Kidney tubule cell (primary cell): ENCODE measurements at places on chromosomes 7 and 10.

DNA sequence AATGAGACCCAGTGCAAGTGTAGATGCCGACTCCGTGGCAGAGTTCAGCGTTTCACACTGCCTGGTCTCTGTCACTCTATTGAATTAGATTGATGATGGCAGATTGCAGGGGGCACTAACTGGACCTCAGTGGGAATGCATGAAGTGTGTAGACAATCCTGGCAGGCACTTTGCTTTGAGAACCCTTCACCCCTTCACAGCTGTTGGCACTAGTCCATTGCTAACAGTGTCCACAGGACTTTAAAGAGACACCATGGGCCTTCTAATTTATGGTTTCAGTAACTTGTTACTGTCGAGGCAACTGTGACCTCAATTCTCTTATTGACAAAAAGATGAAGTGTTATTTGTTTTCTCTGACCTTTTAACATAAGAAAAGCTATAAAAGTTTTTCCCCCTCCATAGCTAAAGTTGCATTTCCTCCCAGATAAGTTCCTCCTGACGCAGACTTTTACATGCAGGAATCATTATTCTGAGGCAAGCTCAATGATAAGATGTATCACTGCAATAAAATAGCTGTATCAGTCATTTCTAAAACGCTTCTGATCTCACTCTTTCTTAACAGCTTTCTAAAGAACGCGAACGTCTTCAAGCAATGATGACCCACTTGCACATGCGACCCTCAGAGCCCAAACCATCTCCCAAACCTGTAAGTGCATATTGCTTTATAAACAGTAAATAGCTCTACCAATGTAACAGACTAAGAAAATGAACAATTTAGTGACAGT lies 238.9 kb downstream of the FOXP2 start:
- no peak for DNase-seq

GRCh38 chr7:141118767-141119166 lies 44.9 kb downstream of the TMEM178B start:
- DNase-seq = no peak

DNA sequence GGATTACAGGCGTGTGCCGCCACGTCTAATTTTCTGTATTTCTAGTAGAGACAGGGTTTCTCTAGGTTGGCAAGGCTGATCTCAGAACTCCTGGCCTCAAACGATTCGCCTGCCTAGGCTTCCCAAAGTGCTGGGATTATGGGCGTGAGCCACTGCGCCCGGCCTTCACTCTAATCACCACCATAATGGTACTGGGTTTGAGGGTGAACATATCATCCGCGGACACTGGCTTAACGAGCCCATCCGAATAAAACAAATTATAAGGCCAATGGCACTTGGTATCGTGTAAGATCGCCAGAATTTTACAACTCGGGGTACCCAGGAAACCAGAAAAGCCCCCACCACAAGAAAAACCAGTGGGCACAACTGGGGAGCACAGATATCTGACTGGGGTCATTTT lies 580 bp downstream of the FAM200A start:
- DNase-seq = no peak

GRCh38 chr10:11553773-11554381 lies 57.6 kb downstream of the USP6NL start:
- DNase-seq = no peak

GRCh38 chr7:129053938-129054437 lies 923 bp downstream of the TNPO3 start:
- DNase-seq = no peak

DNA sequence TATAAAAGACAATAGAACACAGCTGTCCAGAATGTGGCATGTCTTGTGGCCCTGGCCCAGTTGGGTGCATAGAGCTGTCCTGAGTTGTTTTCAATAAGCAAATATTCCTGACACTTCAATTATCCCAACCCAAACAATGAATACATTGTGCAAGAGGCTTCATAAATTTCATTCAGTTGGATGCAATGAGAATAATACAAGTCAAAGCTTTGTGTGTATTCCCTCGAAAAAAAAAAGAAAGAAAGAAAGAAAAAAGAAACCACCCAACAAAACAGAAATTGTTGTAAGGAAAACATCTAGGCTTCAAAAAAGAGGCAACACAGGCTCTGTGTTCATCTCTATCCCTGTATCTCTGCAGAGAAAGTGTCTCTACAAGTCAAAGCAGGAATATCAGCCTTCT lies 138.7 kb upstream of the ADO start:
- DNase-seq = no peak

DNA sequence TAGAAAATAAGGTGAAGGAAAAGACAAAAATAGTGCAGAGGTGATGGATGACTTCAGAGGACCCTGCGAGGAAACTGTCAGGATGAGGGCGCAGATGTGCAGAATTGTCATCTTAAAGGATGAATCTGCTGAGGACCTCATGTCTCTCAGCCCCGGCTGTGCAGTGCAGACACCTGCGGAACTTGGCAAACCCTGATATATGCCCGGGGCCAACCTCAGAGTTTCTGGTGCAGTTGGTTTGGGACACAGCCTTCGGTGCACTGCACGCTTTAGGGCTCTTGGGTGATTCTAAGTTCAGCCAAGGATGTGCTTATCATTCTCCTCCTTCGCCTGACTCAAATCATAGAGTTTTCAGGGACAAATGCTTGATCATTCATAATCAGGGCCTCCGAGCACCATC lies 310.1 kb downstream of the TCERG1L start:
- DNase-seq = no peak

- DNase-seq = no peak
Measured at GRCh38 chr10:29204070-29204800, 84.6 kb upstream of the LYZL1 start.

- no peak for DNase-seq
Measured at GRCh38 chr10:30398193-30398592, 35.8 kb upstream of the MAP3K8 start.

DNA sequence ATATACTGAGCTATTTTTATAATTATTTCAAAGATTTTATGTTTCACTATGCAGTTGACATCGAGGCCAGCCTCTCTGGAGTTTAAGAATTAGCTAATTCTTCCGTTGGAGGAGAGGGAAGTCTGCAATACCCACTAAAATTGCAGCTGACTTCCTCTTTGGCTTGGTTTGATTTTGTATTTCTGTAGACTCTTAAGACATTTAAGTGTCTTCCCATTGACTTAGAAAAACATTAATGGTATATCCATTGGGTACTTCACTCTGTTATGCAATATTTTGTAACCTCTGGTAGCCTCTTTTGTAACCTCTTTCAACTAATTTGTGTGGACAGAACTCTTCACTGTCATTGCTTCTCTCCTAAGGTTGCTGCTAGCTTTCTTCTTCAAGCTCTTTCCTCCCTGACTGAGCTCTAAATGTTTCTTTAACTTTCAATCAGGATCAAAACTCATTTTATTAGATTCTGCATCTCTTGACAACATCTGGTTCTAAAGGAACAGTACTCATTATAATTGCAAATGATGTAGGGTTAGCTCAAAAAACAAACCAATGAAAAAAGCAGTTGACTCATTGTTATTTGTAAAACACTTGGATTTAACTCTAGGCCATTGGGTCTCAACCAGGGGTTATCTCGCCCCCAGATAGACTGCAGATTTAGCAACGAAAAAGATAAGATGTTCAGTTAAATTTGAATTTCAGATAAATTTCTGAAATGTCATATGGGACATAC lies 1.7 kb upstream of the ANKRD22 start:
- no peak for DNase-seq

DNA sequence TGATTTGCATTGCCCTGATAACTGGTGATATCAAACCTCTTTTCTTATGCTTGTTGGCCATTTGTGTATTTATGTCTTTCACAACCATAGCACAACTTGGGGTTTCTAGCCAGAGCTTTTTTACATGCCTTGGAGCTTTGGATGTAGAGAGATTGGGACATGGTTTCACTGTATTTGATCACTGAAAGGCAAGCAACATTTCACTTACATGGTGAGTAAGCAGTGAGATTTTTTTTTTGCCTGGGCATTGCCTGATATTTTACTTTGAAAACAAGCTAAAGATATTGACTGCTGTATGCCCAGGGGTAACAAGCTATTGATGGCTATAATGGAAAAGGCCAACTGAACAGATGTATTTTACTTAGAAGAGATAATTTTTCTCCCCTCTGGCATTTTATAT lies 259.0 kb downstream of the PHTF2 start:
- no peak for DNase-seq

- peak; percentile 53 for DNase-seq
Measured at GRCh38 chr10:123013456-123014419, 4.9 kb downstream of the ACADSB start.

GRCh38 chr10:92506336-92506735 lies 67.6 kb downstream of the IDE start:
- DNase-seq = no peak

GRCh38 chr10:105585171-105585570 lies 944.1 kb downstream of the SORCS3 start:
- DNase-seq = peak; percentile 61

- no peak for DNase-seq
Measured at GRCh38 chr10:62669341-62669740, 135.2 kb upstream of the ADO start.

GRCh38 chr10:49539320-49539885 lies 482 bp upstream of the ERCC6 start:
- DNase-seq = peak; percentile 54

GRCh38 chr7:95549818-95550529 lies 46.3 kb downstream of the PDK4 start:
- peak; percentile 90 for DNase-seq

GRCh38 chr10:23171232-23171876 lies 20.8 kb upstream of the PTF1A start:
- DNase-seq = peak; percentile 36

DNA sequence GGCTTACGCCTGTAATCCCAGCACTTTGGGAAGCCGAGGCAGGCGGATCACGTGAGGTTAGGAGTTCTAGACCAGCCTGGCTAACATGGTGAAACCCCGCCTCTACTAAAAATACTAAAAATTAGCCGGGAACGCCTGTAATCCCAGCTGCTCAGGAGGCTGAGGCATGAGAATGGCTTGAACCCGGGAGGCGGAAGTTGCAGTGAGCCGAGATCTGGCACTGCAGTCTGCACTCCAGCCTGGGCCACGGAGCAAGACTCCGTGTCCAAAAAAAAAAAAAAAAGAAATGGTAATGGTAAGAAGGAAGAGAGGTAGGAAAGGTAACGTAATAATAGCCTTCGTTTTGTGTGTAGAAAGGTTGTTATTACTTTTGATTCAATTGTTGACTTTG lies 1.2 kb downstream of the HSPA14 start:
- peak; percentile 43 for DNase-seq

DNA sequence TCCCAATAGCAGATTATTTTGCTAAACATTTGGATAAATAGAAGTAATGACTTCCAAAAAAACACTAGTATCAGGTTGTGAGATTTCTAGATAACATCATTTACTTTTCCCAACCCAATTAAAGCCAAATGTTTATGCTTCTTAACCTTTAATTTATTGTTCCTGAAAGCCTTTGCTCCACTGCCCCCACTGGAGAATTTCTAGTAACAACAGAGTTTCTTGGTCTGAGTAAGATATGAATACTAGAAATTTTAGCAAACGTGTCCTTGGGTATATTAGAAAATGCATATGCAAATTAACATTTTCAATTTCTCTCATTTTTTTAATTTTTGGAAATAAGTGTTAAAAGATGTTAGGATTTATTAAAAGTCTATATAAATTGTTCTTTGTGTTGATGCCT lies 958.0 kb upstream of the PHF14 start:
- DNase-seq = no peak

DNA sequence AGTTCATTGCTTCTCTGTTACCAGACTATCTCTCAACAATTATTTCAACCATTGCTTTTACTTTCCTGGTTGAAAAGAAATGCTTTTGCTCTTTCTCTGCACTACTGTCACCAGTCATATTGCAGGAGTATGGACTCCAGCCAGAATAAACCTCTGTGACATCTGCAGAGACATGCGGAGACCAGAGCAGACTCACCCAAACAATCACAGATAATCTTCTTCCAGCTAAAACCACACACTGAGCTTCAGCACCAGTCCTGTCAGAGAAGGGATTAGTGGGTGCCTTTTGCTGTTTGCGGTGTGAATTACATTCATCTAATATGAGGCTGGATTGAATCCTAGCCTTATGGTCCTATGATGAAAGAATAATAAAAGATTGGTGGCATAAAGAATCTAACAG lies 258.6 kb downstream of the CNTNAP2 start:
- DNase-seq = no peak

GRCh38 chr7:159165352-159165751 lies 20.7 kb upstream of the VIPR2 start:
- DNase-seq = no peak

GRCh38 chr10:119441921-119442757 lies 100.4 kb downstream of the RGS10 start:
- DNase-seq = no peak

DNA sequence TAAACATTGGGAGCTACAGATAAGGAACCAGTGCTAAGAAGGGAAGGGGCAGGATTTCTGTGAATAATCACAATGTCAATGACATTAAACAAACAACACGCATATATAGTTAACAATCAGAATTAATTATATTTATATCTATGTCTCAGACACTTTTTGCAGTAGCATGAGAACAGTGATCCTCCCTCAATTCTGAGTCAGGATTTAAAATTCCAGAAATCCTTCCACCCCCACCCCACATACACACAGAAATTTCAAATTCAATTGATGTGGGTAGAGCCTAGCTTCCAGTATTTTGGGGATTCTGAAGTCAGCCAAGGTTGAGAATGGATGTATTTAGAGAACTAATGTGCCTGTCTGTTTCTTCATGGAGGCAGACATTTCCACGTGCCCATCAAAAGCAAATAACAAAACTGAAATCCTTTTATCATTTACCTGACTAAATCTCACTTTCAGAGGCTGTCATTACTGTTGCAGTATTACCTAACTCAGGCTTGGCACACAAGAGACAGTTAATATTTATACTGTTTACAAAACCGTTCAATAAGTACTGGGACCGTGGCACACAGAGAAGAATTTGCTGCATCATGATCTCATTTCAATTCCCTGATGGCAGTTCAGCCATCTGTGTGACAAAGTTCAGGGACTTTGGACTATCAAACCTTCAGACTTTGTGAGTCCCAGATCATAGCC lies 116.6 kb upstream of the PALS2 start:
- peak; percentile 35 for DNase-seq

DNA sequence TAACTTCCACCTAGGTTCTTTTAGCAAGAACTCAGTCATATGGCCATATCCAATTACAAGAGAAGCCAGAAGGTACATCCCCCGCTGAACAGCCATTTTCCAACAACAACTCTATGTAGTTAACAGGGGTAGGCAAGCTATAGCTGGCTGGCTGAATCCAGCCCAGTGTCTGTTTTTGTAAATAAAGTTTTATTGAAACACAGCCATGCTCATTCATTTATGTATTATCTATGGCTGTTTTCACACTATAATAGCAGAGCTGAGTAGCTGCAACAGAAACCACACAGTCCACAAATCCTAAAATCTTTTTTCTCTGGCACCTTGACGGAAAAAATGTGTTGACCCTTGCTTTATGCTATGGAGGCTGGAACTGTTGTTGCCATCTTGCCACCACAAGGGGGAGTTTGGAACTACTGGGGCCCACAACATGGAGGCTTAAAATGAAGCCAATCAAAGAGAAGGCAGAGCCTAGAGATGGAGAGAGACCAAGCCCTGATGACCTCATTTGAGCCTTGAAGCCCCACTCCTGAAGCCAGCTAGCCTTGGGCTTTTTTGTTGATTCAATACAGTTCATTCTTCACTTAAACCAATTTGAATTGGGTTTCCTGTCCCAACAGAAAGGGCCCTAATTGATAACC lies 33.3 kb upstream of the XPNPEP1 start:
- DNase-seq = peak; percentile 67
